LHCN-M2 (cell line): ENCODE measurements at places on chromosomes 2 and 18. TPM values are rescaled to one million over a fixed set of nuclear protein-coding genes. Genes with fewer than 3 reads are reported as not detected.
A peak's percentile ranks its signal among the peaks of the same experiment; 100 is the strongest.

NAT8 gene
- not detected in 2 replicates for total RNA-seq

SERPINB12 gene
- 0.29 TPM in 1 of 2 replicates, not detected in the other for total RNA-seq

DPYSL5 gene
- total RNA-seq, result not detected in 2 replicates

SERPINB10 gene
- not detected in 2 replicates for total RNA-seq

GRCh38 chr18:13366131-13366530 lies 147.6 kb downstream of the LDLRAD4 start:
- DNase-seq, result no peak

DNA sequence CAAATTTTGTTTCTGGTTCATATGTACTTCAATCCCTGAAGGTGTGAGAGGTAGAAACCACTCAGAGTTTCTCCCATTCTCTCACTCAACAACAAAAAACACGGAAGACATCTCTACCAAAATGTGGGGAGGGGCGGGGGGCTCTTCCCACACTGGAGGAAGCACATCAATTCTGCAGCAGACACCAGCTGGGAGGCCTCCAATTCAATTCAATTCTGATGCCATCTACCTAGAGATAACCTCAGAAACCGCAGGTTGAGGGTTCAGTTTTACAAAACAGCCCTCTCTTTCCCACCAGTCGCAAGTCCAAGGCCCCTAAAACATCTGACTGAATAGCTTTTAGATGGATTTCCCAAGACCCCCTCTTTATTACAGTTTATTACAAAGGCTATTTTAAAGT lies 7.0 kb upstream of the MCFD2 start:
- no peak for DNase-seq

DNA sequence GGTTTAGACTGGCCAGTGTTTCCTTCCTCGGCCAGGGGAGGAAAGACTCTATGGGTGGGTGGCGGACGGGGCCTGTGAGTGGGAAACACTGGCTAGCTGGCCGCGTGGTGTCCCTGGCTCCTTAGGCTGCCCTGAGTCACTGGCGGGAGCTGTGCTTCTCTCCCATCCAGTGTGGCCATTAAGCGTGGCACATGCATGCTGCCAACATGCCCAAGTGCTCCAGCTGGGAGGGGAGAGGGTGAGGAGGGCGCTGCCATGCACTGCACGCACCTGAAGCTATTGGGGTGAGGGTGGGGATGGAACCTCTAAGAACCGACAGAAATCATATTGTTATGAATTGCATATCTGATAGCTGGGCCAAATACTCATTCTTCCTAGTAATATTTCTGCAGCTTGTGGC lies 270.8 kb downstream of the CALCRL start:
- no peak for DNase-seq

- no peak for DNase-seq
Observed at GRCh38 chr18:75783566-75784281, 356.2 kb upstream of the SMIM21 start.

- peak; percentile 2 for DNase-seq
Observed at GRCh38 chr2:68901199-68901514, 30.0 kb upstream of the BMP10 start.

GRCh38 chr2:65103013-65103715 lies 26.7 kb downstream of the RAB1A start:
- DNase-seq, result peak; percentile 51
